ENCODE measurements at places on chromosomes 3 and 15. TPM values are rescaled to one million over a fixed set of nuclear protein-coding genes. Genes with fewer than 3 reads are reported as not detected.

Gene DPPA2
- not detected for total RNA-seq

Gene SUSD5
- total RNA-seq: 4.8 TPM

Gene GATA2
- total RNA-seq: 4.4 TPM

Gene CILP
- total RNA-seq: 2.8 TPM

Gene FBXW12
- not detected for total RNA-seq

Gene DRD3
- not detected for total RNA-seq

Gene OR5H1
- total RNA-seq: not detected

Gene SLC28A2
- total RNA-seq: not detected

Gene SORD
- 5.1 TPM for total RNA-seq

Gene PPM1L
- 0.93 TPM for total RNA-seq

Gene LRRIQ4
- total RNA-seq: not detected

Gene NIPA2
- 49.6 TPM for total RNA-seq

Gene ZNF35
- 15.1 TPM for total RNA-seq

Gene SLC6A20
- not detected for total RNA-seq

Gene ZIC1
- not detected for total RNA-seq

Gene CYP8B1
- total RNA-seq: not detected

Gene SLC12A1
- total RNA-seq: not detected

Gene TRMT10C
- total RNA-seq: 22.6 TPM

Gene MKRN3
- total RNA-seq: 2.0 TPM

Gene MLF1
- 9.0 TPM for total RNA-seq

Gene SPTBN5
- total RNA-seq: under 0.01 TPM

Gene LDHAL6B
- total RNA-seq: not detected

Gene CPNE4
- total RNA-seq: not detected

Gene KLHL40
- total RNA-seq: 0.17 TPM

Gene TRANK1
- 14.3 TPM for total RNA-seq

Gene GHSR
- total RNA-seq: not detected

Gene ARGFX
- total RNA-seq: not detected

Gene CIDEC
- 92.0 TPM for total RNA-seq

Gene OIP5
- total RNA-seq: 0.58 TPM

Gene HCLS1
- 0.09 TPM for total RNA-seq

Gene JAGN1
- total RNA-seq: 66.1 TPM

Gene TUSC7
- total RNA-seq: not detected

Gene SOX2
- not detected for total RNA-seq

Gene CELF6
- 0.43 TPM for total RNA-seq

Gene FOXL2
- not detected for total RNA-seq

Gene CHSY1
- 42.9 TPM for total RNA-seq

Gene SLC12A8
- 35.6 TPM for total RNA-seq
